ENCODE measurements at places on chromosomes 4 and X.
A peak's percentile ranks its signal among the peaks of the same experiment; 100 is the strongest.

DNA sequence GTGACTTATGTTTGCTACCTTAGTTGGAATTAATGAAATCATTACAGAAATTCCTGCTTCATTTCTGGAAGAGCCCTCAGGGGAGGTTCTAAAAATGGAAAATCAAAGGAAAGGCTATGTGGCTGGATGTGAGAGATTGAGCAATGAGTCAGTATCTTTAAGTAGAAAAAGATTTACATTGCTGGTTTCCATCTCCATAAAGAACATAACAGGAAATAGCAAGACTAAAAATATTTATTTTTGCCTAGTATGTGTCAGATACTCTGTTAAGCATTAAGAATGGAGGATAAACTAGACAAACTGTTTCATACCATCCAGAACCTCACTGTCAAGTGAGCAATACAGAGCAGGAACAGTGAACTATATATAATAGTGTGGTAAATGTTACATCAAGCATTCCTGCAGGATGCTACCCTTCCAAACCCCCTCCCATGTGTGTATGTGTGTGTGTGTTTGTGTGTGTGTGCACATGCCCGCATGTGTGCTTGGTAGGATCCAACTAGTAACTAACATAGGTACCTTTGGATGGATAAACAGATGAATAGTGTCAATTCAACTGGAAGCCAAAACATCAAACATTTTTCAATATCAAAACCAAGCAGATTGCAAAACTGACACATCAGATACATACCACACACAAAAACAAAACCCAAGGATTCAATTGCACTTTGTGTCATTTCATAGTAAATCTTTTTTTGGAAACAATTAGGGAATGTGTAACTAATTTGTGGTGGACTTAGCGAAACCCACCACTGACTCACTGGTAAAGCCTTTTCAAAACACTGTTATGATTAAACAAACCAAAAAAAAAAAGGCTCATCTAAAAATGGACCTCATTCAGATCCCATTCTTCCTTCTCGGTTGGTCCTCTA, 223.4 kb downstream of the SHROOM3 start:
- no peak for DNase-seq

GRCh38 chr4:109411964-109412363, 21.7 kb upstream of the SEC24B start:
- DNase-seq, result peak; percentile 84

- DNase-seq, result no peak
Observed at GRCh38 chrX:71181558-71181909, 36.9 kb downstream of the NLGN3 start.

DNA sequence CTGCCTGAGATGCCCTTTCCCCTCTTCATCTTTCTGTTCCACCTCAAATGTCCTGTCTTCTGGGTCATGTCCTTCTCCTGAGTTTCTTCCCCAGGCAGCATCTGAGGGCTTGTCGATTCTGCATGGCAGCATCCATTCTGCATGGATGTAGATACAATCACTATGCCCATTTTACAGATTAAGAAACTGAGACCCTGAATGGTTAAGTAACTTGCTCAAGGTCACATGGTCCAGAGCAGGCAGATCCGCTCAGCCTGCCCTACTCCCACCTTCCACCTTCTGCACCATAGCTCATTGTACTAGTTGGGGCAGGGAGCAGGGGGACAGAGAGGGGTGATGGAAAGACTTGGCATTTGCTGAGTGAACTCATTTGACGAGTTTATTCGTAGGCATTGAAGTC, 32.0 kb downstream of the ZNF185 start:
- no peak for DNase-seq

- no peak for DNase-seq
Observed at GRCh38 chrX:93420525-93421082, 252.8 kb downstream of the NAP1L3 start.

DNA sequence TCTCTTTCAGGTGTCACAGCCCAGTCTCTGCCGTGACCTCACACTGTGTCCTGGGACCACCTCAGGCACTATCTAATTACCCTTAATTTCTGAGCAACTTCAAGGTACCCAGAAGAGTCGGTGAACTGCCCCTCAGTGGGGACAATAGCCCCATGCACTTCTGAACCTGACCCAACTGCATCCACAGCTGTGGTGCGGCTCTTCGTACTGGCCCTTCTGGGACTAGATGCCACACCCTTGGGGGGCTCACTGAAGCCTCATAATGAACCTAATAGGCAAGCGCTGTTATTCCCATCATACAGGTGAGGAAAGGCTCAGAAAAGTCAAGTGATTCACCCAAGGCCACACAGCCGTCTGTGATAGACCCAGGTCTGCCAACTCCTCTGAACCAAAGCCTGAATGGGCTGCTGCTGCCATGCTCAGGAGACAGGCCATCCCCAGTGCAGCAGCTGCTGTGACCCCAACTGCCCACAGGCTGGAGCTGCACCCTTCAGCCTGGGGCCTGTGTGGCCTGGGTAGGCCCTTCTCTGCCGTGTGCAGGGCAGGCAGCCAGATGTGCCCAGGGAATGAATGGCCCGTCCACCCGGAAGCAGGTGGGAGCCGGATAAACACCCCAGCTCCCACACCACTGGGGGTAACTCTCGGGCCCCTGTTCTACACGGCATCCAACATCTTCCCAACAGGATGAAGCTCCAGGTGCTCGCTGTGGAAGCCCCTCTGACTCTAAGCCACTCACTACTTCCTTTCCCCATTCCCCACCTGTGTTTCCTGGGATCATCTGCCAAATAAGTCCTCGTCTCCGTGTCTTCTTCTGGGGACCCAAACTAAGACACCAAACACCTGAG, 35.9 kb downstream of the HMX1 start:
- DNase-seq, result no peak

DNA sequence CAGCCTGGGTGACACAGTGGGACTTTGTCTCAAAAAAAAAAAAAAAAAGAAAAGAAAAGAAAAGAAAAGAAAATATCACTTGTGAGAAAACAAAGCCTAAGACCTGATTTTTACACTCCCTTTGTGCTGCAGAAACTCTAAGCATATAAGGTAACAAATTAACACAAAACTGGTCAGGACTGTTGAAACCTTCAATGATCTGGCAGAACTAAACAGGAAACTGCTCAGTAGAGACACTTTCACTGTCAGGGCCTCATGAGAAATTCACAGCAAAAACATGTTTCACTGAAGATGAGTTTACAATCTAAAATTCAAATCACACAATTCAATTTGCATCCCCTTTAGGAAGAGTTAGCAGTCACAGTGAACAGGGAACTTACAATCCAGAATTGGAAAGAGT, 69.1 kb upstream of the HOPX start:
- no peak for DNase-seq

GRCh38 chr4:158172261-158173258, at the start of gene GASK1B:
TSS of gene GASK1B (minus strand) at chr4:158173025. CDS start at chr4:158171375, 1,650 bp downstream.
- DNase-seq, result peak; percentile 64

GRCh38 chr4:164261831-164262230, 492.1 kb upstream of the SMIM31 start:
- no peak for DNase-seq

DNA sequence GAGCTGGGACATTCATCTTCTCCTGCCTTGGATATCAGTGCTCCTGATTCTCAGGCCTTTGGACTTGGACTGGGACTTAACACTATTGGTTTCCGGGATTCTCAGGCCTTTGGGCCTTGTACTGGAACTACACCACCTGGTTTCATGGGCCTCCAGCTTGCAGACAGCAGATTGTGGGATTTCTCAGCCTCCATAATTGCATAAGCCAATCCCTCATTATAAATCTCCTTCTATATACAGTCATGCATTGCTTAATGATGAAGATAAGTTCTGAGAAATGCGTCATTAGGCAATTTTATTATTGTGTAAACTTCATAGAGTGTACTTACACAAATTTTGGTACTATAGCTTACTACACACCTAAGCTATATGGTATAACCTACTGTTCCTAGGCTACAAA, 8.9 kb upstream of the CCNG2 start:
- no peak for DNase-seq

Data from NCI-H446 (cell line).